ENCODE measurements at places on chromosomes 1 and 21.

- DNase-seq, result no peak
These were observed 250.9 kb downstream of the BACH1 start for GRCh38 chr21:29549614-29550013.

DNA sequence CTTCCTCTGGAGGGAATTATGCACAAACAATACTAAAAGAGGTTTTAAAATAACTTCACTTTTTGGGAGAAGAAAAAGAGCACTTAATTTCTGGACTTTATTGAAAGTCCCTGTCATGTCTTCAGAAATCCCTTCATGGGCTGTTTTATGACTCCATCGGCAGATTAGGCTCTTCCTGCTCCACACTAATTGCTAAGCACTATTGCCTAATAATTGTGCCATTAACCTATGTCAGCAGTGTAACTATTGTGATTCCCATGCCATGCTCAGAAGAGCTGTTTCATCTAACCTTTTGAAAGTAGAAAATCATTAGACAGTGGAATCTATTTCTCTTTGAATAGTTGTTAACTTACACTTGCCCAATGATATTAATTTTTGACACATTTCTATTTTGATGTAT, 489.3 kb upstream of the RUNX1 start:
- no peak for DNase-seq

DNA sequence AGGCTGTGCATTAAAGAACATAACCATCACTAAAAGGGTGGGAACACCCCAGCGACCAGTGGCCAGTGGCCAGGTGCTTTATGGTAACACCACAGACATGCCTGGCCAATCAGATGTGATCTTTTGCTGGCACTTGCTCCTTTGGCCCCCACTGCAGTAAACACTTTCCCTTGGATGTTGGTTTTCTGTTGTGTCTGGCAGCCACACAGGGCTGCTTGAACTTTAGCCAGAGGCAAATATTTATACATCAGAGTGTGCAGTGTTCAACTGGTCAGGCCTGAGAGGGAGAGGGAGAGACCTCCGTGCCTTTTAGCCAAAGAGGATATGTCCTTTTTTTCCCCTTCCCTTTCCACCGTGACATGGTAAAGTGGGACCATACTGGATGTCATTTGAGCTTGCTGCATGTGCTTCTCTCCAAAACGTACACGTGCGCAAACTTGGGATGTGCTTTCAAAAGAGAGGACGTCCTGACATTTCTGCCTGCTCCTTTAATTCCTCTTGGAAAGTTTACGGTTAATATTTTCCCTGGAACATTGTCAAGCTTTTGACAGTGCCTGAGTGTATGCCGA, 101.2 kb downstream of the NFIA start:
- no peak for DNase-seq

- peak; percentile 24 for DNase-seq
These were observed 23.8 kb upstream of the SAMSN1 start for GRCh38 chr21:14569868-14570267.

DNA sequence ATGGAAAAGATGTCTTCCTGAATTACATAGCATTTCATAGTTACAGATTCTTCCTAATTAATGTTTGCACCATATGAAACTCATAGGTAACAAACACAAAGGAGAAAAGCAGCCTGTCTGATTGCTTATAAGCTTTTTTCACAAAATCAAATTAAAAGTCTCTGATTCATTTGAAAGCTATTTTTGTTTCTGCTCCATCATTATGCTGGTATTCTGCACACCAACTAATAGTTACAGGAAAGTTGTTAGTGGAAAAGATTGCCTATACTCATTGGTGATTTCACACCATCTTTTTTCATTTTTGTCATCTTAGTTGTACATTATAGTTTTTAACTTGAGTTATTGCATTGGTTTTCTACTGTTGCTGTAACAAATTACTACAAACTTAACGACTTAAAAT, 70.0 kb downstream of the PRKAA2 start:
- DNase-seq, result no peak

DNA sequence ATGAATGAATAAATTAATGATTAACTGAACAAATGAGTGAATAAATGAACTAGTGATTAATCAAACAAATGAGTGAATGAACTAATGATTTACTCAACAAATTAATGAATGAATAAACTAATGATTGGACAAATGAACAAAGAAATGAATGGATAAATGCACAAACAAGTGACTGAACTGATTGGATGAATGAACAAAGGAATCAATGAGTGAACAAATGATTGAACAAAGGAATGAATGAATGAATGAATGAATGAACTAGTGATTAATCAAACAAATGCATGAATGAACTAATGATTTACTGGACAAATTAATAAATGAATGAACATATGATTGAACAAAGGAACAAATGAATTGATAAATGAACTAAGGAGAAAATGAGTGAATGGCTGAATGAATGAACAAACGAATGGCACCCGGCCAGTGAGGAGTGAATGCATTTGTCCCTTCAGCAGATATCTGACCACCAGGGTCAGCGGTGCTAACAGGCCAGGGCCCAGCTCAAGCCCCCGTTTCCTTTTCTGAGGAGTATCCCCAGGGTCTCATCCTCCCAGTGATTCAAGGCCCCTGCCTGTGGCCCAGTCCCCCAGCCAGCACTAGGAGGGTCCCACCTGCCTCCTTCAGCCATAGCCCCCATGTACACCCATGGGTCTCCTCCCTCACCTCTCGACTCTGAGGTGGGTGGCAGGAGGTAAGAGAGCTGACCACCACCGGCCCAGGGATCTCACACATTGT, 49.9 kb downstream of the WNT9A start:
- no peak for DNase-seq

DNA sequence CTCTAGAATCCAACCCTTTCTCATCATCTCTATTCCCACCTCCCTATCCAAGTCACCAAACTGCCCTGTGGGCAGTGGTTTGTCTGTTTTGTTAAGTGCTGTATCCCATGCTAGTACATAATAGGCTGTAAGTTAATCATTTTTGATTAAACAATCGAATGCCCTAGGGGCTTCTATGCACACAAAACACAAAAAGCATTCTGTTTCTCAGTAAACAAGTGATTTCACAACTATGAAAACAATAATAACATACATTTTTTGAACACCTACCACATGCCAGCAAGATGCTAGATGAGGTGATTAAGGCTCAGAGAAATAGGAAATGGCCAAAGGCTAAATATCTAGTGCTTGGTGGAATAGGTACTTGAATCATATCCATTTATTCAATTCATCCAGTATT, 5.0 kb upstream of the GUCA2B start:
- no peak for DNase-seq

DNA sequence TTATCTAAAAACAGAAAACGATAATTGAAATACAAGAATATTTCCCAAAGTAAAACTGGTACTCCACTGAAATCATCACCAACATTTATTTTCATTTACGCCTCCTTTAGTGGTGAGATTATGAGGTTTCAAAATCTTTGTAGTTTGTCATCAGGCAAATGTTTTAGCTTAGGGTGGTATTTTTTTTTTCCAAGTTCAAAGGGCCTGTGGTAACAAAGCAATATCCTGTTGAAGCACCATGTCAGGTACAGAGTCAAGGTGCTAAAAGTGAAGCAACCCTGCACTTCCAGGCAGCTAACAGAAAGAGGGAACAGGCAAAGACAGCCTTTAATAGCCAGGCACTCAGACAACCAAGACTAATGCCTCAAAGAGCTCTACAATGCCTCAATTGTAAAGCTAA, 89.2 kb downstream of the JAK1 start:
- no peak for DNase-seq

DNA sequence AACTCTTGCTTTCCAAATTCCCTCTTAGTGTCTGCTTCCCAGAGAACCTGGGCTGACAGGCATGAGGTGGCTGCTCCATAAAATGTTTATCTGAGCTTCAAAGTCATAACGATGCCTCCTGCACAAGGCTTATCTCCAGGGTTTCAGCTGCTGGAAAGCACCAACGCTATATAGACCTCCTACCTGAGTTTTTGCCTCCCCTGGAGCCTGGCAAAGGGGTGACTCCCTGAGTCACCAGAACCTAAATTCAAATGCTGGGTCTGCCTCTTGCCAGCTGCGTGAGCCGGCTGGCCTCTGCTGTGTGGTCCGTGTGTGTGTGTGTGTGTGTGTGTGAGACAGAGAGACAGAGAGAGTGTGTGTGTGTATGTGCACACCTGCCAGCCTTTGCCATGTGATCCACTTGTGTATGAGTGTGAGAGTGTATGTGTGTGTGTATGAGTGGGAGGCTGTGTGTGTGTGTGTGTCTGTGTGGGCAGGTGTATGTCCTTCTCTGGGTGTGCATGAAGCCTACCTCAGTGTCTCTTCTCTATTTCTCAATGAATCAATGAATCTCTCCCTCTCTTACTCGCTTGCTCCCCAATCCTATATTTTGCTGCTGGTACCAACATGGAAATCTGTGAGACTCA, 714.9 kb downstream of the MATN1 start:
- DNase-seq, result no peak

- no peak for DNase-seq
These were observed 5.1 kb upstream of the TMEM51 start for GRCh38 chr1:15148475-15148874.

DNA sequence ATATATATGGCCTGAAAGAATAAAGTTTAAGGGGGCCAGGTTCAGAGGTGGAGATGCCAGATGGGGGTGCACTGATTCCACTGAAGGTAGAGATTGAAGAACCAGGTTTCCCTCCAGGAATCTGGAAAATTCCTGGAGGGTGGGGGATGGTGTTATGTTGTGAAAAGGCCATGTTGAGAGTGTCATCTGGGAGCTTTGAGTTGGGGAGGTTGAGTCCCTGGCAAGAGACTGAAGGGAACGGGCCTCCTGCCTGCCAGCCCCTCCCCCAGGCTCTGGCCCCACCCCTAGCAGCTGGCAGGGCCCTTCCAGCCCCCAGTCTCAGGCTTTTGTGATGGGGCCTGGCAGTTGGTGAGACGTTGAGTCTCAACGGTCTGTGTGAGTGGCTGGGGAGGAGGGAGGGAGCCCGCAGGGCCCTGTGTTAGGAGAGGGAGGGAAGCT, 4.1 kb downstream of the PTPRU start:
- no peak for DNase-seq

DNA sequence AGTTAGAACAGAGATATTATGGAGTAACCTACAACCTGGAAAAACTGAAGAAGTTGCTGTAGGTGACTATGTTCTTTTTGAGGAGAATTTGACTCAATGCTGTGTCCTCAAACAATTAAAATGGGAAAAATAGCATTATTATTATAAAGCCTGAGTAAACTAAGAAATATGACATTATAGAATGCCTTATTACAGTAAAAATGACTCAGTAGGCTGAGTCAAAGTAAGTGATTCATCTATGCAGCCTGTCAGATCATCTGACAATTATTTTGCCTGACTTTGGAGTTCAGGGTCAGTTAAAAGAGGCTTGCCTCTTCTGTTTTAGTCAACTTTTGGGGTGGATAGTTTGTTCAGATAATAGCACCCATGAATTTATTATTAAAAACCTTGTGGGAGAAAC, 150.8 kb upstream of the PTGFR start:
- DNase-seq, result no peak

GRCh38 chr1:38102636-38103035, 56.0 kb upstream of the POU3F1 start:
- no peak for DNase-seq

DNA sequence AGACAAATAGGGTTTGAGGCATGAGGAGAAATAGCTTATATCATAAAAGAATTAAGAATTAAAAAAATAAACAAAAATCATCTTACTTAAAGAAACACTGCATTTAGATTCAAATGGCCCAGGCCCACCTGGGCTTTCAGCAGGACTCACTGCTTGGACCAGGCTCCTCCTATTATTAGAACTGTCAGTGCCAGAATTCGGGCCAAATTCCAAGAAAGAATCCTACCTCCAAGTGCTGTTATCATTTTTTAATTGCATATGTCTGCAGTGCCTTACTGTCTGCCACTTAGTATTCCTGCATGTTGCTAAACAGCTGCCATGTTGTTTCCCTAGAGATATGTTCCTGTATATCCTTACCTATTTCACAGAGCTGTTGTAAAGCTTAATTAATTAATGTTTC, 112.0 kb downstream of the BARHL2 start:
- no peak for DNase-seq

GRCh38 chr1:219906924-219907771, 21.2 kb downstream of the SLC30A10 start:
- DNase-seq, result no peak

DNA sequence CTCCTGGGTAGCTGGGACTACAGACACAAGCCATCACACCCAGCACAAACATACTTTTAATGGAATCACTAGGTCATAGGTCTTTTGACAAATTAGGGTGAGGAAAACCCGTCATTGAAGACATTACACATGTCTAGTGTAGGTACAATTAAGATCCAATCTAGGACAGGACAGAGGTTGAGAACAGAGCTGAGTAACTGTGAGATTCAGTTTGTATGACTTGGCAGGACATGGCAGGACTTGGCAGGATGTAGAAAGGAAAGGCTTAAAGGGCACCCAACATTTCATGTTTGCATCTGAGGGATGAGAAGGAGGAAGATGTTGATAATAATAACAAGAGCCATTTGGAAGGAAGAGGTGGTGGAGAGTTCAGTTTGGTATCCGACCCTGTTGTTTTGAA, 483.8 kb downstream of the PCP4 start:
- DNase-seq, result no peak

GRCh38 chr1:207711285-207711684, 40.6 kb upstream of the CD46 start:
- DNase-seq, result no peak

DNA sequence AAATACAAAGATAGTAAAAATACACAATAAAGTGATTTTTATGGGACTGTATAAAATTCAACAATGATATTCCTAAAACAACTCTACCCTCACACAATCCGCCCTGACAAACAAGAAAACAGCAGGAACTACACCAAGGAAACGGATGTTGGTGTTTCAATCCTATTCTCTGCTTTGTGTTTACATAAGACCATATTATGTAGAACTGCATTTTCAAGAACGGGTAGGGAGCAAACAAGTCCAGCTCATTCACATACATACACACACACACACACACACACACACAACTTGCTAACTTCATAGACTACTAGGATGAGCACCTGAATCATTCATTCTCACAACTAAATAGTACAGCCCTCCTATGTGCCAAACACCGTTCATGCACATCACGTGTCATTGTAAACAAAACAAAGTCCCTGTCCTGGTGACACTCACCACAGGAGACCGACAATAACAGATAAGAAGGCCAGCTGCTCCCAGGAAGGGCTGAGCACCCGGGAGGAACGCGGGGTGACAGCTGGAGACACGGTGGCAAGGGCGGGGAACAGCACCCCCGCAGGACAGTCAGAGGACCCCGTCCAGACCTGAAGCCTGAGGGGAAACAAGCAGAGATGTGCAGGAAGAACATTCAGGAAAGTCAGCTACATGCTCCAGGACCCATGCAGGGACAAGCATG, 43.0 kb downstream of the NPHP4 start:
- no peak for DNase-seq

GRCh38 chr1:157969697-157970485, 23.6 kb upstream of the KIRREL1 start:
- DNase-seq, result no peak
